ENCODE measurements at places on chromosomes 7 and 10. TPM values are rescaled to one million over a fixed set of nuclear protein-coding genes. Genes with fewer than 3 reads are reported as not detected.

AQP1 gene
- 21.3 TPM for total RNA-seq

EN2 gene
- total RNA-seq, result not detected

WNT16 gene
- not detected for total RNA-seq

TMEM229A gene
- not detected for total RNA-seq

GIMAP6 gene
- 7.4 TPM for total RNA-seq
